ENCODE measurements at places on chromosomes 5 and 9.

GRCh38 chr5:15704397-15704947, 204.5 kb downstream of the FBXL7 start:
- DNase-seq, result no peak

DNA sequence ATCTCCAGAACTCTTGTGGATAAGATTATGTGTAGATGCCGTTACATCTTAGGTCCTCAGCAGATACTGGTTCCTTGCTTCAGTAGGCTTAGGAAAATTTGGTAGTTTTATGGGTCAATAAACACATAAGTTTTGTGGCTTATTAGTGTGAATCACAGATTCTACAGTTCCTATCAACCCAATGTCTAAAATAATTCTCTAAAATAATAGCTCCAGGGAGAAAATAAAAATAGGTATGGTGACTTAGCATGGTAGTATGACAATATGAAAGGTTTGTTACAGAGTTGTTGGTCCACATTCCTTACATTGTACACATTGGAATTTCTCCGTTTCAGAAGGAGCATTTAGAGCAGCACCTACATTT, 91.7 kb downstream of the AOPEP start:
- DNase-seq, result no peak

GRCh38 chr5:91151947-91152346, 231.2 kb downstream of the ARRDC3 start:
- DNase-seq, result no peak

- no peak for DNase-seq
These were observed 379.5 kb downstream of the CDH18 start for GRCh38 chr5:19608444-19609002.

DNA sequence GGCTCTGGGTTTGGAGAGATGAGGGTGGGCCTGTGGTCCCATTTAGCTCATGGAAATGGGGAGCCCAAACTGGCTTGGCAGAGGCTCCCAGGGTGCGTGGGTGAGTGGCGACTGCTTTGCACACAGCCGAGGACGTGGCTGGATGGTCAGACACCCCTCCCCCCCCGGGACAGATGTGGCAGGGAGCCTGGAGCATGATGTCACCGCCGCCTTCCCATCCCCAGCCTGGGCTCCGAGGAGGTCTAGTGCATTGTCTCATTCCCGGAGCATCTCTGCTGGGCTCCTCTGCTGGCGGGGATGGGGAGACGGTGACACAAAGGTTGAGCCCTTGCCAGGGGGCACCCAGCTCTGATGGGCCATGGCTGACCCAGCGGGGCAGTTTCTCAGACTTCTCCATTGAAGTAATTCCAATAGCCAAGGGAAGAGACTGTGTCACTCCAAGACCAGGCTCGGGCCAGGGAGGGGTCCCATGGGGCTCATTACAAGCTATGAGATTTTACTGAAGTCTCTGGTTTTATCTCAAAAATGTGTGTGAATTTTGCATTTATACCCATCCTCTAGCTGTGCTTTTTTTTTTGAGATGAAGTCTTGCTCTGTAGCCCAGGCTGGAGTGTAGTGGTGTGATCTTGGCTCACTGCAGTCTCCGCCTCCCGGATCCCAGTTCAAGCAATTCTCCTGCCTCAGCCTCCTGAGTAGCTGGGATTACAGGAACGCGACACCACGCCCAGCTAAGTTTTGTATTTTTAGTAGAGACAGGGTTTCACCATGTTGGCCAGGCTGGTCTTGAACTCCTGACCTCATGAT, 36.1 kb downstream of the HMCN2 start:
- DNase-seq, result no peak

DNA sequence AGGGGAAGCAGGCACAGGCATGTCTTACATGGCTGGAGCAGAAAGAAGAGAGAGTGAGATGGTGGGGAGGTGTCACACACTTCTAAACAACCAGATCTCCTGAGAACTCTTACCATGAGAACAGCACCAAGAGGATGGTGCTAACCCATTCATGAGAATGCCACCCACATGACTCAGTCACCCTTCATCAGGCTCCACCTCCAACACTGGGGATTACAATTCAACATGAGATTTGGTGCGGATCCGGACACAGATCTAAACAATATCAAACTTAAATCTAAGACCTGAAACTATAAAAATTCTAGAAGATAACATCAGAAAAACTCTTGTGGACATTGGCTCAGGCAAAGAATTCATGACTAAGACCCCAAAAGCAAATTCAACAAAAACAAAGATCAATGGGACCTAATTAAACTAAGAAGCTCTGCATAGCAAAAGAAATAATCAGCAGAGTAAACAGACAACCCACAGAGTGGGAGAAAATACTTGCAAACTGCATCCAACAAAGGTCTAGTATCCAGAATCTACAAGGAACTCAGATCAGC, 65.4 kb downstream of the SPATA31C2 start:
- no peak for DNase-seq

DNA sequence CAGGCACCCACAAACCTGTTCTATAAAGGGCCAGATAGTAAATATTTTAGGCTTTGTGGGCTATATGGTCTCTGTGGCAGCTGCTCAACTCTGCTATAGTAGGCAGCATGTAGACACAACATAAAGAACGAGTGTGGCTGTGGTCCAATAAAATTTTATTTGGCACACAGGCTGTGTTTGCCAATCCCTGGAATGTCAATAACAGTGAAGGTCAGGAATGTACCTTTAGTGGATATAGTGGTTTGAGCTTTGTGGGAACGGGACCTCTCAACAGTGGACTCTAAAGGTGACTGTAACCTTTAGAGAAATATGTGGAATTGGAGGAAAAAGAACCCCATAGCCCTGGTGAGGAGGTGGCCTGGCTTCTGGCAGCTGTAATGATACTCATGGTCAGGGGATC, 145.2 kb downstream of the MAST4 start:
- no peak for DNase-seq

- no peak for DNase-seq
These were observed 53.1 kb upstream of the MPDZ start for GRCh38 chr9:13332571-13332970.

DNA sequence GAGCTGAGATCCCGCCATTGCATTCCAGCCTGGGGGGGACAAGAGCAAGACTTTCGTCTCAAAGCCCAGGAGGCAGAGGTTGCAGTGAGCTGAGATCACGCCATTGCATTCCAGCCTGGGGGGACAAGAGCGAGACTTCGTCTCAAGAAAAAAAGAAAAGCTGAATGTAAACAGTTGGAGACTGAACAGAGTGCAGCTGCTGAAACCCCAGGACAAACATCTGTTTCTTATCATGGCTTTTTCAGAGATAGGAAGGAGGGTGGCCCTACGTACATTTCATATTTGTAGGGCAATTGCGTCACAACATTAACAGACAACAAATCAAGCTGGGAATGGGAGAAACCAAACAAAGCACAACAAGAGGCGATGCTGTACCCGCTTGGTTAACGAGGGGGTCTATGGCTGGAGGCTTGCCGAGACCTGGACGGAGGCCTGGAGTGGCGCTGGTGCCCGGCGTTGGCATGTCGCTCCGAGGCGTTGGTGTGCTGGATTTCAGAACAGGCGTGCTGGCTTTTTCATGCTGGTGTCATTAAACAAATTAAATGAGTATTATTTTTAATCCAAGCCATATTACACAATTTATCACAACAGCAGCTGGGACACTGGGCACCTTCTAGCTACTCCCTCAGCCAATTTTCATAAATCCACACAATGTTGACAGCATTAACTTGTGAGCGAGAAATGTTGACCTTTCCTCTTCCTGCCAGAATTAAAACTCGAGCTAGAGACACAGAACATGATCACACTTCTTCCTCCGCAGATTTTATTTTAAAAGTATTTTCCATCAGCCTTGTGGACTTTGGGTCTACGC, 76.1 kb downstream of the TLE1 start:
- DNase-seq, result no peak

DNA sequence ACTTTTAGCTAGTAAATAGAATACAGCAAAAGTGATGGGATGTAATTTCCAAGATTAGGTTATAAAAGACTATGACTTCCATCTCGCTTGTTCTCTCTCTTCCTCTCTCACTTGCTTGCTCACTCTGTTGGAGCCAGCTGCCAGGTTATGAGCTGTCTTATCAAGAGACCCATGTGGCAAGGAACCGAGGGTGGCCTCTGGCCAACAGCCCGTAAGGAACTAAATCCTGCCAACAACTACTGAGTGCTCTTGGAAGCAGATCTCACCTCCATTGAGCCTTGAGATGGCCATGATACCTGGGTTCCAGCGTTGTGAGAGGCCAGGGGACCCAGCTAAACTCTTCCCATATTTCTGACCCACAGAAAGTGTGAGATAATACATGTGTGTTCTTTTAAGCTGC, 636.1 kb downstream of the ACTL7B start:
- no peak for DNase-seq

DNA sequence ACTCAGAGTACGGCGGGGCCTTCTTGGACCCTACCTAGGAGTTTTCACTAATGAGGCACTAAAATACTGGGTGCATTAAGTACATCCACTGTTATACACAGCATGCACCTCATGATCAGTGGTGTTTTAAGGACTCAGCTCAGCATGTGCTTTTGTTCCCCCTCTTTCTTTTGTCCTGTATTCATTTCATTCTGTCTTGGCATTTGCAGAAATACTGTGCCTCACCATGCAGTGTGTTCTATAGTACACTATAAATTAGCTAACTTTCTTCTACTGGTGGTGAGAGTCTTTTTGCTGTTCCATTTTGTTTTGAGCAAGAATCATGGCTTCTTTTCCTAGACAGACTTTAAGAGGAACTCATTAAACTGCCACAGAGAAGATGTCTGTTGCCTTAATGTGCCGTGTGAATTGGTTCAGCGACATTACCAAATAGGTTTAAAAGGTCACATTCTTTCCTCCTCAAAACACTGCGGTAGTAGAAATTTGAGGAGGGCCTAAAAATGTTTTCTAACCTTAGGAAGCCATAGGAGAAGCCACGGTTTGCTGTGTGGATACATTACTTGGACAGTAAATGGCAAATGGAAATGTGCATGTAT, 276.6 kb downstream of the MAST4 start:
- no peak for DNase-seq

- no peak for DNase-seq
These were observed 6.4 kb downstream of the SH3RF2 start for GRCh38 chr5:145942749-145943148.

GRCh38 chr5:140481758-140482157, 65.7 kb upstream of the EIF4EBP3 start:
- no peak for DNase-seq

DNA sequence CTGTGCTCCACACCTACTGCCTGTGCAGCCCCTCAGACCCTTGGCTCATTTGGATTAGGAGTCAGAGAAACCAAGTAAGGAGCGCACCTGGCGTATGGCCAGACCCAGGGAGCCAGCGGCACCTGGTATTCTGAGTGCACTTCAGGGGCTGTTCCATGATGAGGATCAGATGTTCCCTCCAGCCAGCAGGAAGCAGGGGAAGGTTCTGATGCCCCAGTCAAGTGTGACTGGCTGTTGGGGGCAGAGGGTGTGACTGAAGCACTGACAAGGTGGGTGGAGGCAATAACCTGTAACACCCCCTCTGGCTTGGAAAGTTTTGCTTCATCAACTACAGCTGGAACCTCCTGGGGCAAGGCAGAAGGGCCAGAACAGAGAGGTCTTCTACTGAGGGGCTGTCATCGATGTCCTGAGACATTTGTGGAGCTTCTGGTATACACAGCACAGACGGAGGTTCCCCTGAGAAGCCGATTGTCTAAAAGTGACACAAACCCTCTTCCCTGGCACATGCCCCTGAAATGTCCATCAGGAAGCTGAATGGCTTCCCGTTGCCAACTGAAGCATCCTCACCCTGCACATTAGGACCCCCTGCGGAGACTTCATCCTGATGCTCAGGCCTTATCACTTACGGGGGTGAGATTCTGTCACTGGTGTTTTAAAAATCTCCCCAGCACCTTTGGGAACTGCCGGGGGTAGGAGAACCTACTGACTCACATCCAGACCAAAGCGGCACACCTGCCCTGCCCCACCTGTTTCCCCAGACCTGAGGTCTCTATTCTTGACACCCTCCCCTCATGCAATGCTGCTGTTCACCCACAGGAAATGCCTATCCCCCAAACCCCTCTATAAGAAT, 21.1 kb downstream of the TRAF1 start:
- no peak for DNase-seq

GRCh38 chr5:126477294-126478117, 54.3 kb downstream of the GRAMD2B start:
- no peak for DNase-seq

GRCh38 chr5:40406741-40407211, 272.9 kb upstream of the PTGER4 start:
- DNase-seq, result no peak

DNA sequence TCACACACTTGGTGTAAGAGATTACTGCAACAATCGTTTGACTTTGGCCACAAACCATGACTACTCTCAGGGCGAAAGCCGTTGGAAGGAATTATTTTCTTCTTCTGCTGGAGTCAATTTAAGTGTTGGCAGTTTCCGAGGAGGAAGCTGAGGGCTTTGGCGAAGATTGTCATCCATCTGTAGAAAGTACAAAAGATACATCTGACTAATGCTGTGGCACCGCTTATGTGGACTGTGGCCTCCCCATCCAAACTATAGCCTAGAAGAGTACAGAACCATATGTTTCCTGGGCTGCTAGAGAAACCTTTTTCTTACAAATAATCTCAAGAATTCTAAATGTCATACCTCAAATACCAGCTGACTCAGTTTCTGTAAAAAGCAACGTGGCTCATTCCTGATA, 7.4 kb downstream of the MTX3 start:
- no peak for DNase-seq

GRCh38 chr5:174413567-174414314, 310.6 kb upstream of the MSX2 start:
- no peak for DNase-seq

GRCh38 chr9:125579030-125579932, 127.7 kb downstream of the MAPKAP1 start:
- DNase-seq, result no peak

GRCh38 chr9:123081824-123082223, 48.4 kb downstream of the GPR21 start:
- no peak for DNase-seq

GRCh38 chr9:88076286-88077070, 61.8 kb downstream of the SPATA31C2 start:
- no peak for DNase-seq

GRCh38 chr9:128629852-128630545, 26.6 kb downstream of the DYNC2I2 start:
- DNase-seq, result no peak

DNA sequence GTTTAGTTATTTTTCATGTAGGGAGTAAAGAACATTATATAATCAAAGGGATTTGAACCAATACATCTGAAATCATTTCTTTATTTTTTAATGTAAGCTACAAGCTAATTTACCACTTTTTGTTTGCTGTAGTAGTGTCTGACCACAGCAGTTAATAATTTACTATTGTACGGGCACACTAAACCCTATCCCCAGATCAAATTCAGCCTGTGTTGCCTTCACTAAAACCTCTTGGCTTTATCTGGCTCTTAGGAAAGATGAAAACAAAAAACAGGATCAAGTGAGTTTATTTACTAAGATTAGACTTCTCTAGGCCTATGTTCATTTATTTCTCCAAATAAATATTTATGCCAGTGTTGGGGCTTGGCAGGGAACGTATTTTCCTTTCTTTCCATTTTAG, 384.1 kb downstream of the EBF1 start:
- DNase-seq, result no peak

GRCh38 chr5:21125238-21125983, 1137.4 kb upstream of the CDH18 start:
- no peak for DNase-seq

Data from T-helper 22 cell (primary cell).